Fibroblast of skin of scalp (primary cell): ENCODE measurements at places on chromosomes 12 and 14.

DNA sequence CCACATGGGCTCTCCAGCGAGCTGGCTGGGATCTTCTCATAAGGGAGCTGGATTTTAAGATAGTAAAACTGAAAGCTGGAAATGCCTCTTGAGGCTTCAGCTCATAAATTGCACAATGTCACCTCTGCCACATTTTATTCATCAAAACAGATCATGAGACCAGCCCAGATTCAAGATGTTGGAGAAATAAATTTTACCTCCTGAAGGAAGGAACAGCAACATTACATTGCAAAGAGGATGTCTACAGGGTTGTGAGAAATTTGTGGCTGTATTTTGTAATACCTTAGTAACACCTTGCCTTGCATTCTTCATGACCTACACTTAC lies 43.1 kb upstream of the KRR1 start:
- no peak for DNase-seq

DNA sequence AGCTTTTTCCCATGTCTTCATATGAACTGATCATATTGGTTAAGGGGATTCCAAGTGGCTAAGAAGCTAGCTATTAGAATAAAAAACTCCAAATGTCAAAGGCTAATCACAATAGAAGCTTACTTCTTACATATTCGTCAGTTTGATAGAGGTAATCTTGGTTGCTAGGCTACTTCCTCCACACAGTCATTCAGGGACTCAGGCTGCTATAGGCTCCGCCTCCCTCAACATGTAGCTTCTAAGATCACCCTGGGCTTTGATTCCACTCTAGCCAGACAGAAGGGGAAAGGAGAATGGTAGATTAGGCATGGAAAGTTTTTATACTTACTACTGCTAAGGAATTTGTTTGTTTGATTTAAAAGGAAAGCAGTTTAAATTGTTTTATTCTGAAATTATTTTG lies 207.9 kb downstream of the EFCAB11 start:
- no peak for DNase-seq

DNA sequence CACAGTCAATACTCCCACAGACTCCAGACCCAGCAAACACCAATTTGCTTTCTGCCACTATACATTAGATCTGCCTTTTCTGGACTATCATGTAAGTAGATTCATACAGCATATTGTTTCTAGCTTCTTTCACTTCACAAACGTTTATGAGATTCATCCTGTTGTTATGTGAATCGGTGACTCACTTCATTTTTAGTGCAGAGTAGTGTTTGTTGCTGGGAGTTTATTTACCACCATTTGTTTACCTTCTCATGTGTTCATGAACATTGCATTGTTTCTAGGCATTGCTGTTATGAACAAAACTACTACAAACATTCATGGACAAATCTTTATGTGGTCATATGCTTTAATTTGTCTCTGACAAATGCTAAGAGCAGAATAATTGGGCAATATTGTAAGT lies 807.8 kb upstream of the TMEM132C start:
- DNase-seq, result no peak

DNA sequence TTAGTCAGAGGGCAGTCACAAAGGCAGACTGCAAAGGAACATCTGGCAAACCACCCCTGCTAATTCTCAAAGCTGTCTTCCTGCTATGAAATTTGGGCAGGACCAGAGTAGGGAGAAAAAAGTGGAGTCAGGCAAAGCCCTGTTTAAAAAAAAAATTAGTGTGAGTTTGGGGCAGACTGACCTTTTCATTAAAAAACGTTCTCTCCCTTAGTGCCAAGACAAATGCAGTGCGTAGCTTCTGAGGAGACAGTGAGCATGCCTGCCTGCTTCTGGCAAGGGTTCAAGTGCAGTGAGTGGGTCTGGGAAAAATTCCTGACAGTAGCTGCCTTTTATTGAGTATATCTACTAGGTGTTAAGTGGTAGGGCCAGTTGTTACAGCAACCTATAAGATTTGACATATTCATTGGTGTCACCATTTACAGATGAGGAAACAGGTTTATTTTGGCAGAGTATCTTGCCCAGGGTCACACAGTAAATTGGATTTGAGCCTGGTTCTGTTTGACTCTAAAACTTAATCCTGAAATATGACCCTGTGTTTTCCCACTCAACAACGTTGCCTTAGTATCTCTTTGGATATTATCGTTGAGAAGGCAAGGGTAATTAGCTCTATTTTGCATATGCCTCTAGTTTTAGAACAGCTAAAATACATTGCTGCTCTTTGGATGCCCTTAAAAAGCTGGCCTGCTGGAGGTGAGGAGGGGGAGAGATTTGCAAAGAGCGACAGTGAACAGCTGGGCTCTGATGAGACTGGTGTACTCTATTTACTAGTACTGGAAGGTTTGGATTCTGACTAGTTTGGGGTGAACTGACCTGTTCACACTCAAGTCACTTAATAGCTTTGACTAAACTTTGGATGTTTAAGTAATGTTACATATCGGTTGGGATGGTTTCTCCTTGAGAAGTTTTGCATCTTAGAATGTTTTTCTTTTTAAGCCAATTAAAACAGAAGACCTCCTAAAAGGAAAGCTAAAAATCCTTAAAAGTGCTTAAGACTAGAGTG lies 72.8 kb downstream of the PAPOLA start:
- peak; percentile 63 for DNase-seq

DNA sequence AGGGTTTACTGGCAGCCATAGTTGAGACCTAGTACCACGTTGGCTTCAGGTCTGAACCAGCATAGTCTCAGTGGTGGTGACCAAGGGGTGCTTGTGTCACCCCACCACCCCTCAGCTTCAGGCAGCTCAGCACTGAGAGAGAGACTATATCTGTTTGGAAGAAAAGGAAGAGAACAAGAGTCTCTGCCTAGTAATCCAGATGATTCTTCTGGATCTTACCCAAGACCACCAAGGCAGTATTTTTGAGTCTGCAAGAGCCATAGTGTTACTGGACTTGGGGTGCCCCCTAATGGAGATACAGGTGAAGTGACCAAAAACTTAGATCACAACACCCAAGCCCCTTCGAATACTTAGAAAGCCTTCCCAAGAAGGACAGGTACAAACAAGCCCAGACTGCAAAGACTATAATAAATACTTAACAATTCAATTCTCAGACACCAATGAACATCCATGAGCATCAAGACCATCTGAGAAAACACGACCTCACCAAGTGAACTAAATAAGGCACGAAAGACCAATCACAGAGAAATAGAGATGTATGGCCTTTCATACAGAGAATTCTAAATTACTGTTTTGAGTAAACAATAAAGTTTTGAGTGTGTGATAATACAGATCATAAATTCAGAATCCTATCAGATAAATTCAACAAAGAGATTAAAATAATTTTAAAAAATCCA lies 107.0 kb downstream of the HELB start:
- DNase-seq, result peak; percentile 84

GRCh38 chr14:23933742-23934128 lies 19.8 kb upstream of the DHRS4 start:
- DNase-seq, result no peak

GRCh38 chr12:19965196-19966038 lies 402.9 kb upstream of the PDE3A start:
- DNase-seq, result no peak

- peak; percentile 27 for DNase-seq
These were observed 25.0 kb downstream of the SLC25A21 start for GRCh38 chr14:37147310-37147880.

GRCh38 chr12:124480469-124481256 lies 86.7 kb downstream of the NCOR2 start:
- DNase-seq, result peak; percentile 44

GRCh38 chr14:34463598-34463961 lies 1.5 kb upstream of the SPTSSA start:
- no peak for DNase-seq

DNA sequence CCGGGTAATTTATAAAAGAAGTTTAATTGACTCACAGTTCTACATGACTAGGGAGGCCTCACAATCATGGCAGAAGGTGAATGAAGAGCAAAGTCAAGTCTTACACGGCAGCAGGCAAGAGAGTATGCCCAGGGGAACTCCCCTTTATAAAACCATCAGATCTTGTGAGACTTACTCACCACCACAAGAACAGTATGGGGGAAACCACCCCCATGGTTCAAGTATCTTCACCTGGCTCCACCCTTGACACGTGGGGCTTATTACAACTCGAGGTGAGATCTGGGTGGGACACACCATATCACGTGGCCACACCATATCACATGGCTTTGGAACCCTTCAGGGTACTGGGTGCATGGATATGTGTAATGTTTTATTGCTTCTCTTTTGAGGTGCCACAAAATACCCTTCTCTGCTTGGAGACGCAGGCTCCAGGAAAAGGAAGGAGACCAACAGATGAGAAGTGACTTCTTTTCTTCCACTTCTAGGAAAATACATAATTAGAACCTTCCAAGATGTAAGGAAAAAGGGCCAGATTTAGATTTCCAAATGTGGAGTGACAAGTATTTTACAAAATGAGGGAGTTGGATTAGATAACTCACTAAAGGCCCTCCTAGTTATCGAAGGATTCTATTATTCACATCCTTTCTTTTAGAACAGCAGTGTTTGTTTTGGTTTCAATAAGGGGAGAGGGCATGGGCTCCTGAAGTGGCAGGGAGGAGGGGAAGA lies 33.1 kb upstream of the ETFBKMT start:
- DNase-seq, result no peak
